ENCODE measurements at places on chromosomes 6 and 20.
A peak's percentile ranks its signal among the peaks of the same experiment; 100 is the strongest.

GRCh38 chr6:170545405-170545804, 7.7 kb downstream of the PSMB1 start:
- DNase-seq = no peak

DNA sequence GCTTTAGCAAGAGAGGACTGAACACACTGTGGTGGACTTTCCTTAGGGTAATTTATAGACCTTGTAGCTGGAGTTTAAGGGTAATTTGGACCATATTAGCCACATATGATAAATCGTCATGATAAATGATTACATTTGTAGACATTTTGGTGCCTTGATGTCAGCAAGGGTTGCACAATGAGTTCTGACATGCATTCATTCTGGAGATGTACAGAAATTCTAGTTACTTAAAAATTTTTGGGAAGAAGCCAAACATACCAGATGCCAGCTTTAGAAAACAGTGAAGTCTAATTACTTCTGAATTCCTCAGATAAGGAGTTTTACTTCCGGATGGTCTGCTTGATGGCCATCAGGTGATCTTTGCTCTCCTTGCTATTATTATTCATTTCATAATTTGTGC, 653.1 kb downstream of the TBC1D32 start:
- no peak for DNase-seq

DNA sequence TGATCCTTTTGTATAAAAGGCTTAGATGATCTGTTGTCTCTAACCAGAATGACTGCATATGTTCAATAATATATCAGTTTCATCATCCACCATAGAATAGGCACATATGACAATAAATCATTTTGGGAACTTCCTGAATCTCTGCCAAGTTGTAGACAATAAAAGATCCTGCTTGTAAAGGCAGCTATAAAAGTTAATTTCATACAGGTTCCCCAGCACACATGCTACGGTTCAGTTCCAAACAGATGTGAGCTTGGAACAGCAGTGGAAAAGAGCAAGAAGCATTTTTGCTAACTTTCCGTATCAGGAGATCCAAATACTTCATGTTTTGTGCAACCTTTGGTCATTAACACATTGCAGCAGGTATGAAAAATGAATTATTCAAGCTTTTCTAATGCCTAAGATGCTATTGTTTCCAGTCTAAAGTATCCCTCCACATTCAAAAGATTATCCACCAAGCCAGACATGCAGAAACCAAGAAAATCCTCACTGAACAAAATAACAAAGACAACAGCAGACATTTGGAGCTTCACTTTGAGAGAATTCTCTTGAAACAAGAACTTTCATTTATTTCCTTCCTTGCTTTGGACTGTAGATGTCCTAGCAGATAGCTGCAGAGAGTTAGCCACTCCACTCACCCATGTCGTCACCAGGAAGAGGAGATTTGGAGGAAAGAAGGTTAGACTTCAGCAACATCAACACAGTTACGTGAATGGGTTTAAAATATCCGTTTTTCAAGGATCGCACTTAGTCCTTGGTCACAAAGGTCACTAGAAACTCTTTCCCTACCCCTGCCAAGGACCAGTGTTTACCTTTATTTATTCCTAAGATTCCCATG, 453.5 kb upstream of the JARID2 start:
- DNase-seq = no peak

GRCh38 chr6:3631877-3632276, 119.6 kb downstream of the PXDC1 start:
- no peak for DNase-seq

DNA sequence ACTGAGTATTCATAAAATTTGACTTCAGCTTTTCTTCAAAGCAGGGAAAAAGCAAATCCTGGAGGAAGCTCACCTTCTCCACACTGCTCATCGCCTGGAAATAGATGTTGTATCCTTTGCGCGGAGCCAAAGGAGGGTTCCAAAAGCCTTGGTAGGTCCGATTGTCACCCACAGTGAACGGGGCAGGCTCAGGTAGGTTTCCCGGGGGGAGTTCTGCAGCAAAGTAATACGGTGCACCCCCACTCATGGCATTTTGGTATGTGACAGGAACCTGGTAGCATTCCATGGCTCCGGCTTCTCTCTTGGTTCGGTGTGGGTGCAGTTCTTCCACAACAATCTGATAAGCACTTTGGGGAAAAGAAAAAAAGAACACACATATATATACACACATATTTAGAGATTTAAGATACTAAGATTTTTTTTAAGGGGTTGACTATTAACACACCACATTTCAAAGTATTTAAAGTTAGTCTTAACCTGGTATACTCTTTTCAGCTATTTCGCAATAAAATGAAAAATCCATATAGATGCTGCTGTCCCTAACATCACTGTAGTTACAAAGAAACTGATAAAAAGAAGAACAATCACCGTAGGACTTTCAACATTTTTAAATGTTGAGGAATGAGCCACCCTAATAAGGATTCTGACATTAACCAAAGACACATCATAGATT, 166.7 kb upstream of the THEMIS start:
- DNase-seq = no peak

GRCh38 chr20:56257604-56258003, 9.1 kb downstream of the MC3R start:
- no peak for DNase-seq

GRCh38 chr20:57921676-57922075, 211.9 kb upstream of the PMEPA1 start:
- no peak for DNase-seq

DNA sequence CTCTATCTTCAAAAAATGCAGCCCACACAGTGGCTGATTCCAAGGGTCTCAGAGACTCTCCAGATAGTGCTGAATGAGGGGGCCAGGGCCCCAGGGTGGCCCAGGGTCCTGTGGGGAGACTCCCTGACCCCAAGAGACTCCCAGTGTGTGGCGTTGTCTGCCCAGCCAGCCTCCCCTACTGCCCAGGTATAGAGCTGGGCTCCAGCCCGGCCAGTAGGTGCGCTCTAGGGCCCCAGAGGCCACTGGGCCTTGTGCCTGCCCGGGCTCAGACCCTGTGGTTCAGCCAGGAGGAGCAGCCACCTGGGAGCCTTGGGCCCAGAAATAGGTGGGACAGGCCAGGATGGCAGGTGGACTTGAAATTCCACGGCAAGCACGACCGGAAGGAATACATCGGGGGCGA, 30.3 kb upstream of the GATA5 start:
- DNase-seq = no peak

GRCh38 chr6:149723771-149724417, 6.0 kb upstream of the LATS1 start:
- peak; percentile 83 for DNase-seq

GRCh38 chr20:45341579-45341938, 6.7 kb downstream of the SDC4 start:
- no peak for DNase-seq

- no peak for DNase-seq
Measured at GRCh38 chr6:68502946-68503345, 132.1 kb upstream of the ADGRB3 start.

GRCh38 chr6:112149719-112150263, 62.4 kb downstream of the FAM229B start:
- peak; percentile 62 for DNase-seq
